ENCODE measurements at places on chromosomes 1 and 21.
A peak's percentile ranks its signal among the peaks of the same experiment; 100 is the strongest.

DNA sequence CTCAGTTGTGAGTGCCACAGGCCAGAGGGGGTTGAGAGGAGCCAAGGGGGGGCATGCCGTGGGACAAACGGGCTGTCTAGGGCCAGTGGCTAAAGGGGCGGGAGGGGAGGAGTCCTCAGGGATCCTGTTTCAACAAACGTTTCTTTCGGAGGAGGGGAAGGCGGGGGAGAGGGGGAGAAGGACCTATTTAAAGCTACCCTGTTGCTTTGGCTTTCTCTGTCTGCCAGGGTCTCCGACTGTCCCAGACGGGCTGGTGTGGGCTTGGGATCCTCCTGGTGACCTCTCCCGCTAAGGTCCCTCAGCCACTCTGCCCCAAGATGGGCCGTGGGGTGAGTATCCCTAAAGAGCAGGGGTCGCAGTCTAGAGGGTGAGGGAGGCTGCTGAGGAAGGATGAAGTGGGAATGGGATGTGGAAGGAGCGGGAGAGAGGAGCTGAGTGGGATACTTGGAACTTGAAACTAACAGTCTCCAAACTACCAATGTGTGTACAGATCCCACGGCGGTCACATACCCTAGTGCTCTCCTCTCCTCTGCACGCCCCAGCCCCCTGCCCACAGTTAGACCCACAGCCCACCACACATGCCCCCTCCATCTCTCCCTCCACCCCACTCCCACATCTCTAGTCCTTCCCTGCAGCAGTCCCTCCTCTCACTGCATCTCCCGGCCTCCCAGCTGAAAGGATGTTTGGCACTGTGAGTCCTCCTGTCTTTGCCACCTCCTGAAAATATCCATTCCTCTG lies at the start of gene ATP1A2:
Gene ATP1A2 (plus strand): TSS at position 215 of the 738 bp plus-strand sequence. CDS start 103 bp downstream, at position 318.
- no peak for DNase-seq

DNA sequence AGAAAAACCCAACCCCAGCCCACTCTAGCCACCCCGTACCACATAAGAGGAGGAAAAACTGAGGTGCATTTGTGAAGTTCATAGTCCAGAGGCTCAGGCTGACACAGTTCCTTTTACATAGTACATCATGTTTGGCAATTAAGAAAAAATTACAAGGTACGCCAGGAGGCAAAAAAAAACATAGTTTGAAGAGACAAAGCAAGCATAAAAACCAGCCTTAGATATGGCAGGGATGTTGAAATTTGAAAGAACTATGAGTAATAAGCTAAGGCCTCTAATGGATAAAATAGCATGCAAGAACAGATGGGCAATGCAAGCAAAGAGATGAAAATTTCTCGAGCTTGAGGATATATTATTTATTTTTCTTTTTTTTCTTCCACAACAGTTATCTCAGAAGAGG lies 31.9 kb downstream of the MIXL1 start:
- no peak for DNase-seq

DNA sequence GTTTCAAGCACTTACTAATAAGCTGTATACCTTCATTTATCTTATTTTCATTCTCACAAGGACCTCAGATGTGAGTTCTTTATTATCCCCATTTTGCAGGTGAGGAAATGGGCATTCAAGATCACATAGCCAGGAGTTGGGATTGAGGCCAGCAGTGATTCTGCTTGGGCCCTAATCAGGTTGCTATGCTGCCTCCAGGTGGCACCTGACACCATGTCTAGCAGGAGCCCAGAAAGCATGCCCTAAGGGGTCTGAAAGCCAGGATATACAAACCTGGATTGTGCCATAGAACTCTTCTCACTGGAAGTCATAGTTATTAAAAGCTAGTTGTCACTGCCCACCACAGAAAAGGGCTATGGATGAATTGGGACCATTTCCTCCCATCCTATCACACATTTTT lies 61.1 kb downstream of the FYB2 start:
- DNase-seq, result no peak

- no peak for DNase-seq
Measured at GRCh38 chr1:76292418-76293184, 218.1 kb downstream of the ST6GALNAC3 start.

DNA sequence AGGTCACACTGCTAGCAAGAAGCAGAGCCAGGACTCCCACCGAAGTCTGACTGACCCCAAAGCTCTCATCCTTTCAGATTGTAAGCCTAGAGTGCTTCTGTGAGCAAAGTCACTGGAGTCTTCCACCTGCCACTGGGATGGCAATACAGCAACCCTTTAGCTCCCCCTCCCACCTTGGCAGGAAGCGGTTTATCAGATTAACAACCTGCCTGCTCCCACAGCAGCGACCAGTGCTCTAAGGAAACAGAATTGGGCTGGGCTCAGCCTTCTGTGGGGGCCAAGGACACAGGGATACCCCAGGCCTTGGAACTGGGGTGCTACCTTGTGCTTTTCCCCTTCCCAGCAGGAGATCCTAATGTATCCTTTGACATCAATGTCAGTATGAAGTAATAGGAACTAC lies 76.0 kb downstream of the GFI1 start:
- peak; percentile 25 for DNase-seq

DNA sequence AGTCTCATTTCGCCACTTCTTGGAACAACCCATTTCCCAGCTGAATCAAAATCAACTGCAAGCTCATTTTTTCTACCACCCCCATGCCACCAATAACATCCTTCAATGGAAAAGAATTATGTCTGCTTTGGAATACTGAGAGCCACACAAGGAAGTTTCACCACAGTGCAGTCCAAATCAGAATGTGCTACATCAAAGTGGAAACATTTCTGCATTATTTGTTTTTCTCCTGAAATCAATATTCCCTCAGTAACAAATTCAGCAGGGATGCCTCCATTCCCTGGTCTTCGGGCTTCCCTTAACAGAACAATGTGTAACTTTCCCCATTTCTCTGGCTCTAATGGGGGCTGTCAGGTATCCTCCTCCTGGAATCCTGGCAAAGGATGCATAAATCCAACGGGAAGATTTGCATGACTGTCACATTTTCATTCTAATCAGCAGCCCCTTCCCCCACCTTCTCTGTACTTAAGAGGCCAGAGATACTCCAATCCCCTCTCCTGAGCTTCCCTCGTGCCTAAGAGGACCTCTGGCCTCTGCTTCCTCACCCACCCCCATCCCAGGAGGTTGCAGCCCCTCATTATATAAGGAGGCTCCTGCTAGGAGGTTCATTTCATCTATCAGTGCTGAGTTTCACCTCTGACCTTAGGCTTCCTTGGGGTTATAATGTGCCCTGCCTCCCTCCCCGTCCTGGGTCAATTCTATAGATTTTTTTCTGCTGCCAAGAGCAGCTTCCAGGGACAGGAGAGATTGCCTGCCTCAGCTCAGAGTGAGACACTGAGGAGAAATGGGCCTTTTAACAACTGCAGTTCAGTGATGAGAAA lies 201.1 kb downstream of the OMA1 start:
- DNase-seq, result no peak

DNA sequence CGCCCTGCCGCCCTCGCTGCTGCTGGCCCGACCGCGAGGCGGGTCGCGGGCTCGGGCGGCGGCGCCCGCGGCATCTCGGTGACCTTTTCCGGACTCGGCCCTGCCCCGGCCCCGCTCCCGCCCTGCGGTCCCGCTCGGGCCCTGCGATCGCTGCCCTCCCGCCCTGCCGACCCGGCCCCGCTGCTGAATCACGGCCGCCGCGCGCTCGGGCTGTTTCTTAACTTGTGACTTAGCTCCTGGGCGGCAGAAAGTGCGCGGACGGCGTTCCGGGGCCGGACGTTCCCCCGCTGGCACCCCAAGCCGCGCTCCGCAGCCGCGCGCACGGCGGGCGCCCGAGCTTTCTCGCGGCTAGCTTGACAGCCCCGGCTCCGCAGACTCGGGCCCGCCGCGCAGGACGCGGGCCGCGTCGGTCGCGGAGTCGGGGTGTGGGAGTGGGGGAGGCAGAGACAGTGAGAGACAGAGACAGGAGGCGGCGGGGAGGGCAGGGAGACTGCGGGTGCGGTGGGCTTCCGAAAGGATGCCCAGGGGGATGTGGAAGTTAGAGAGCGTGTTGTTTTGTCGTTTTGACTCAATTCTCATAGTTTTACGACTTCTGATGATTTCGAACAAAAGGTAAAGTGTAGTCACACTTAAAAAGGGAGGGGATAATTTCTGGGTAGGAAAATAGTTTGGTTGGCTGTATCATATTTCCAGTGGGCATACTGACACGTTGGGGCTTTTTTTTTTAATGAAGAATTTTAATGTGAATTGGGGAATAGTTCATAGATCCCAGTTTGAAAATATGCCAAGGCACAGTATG lies 49.8 kb downstream of the PRDM2 start:
- DNase-seq, result peak; percentile 18

DNA sequence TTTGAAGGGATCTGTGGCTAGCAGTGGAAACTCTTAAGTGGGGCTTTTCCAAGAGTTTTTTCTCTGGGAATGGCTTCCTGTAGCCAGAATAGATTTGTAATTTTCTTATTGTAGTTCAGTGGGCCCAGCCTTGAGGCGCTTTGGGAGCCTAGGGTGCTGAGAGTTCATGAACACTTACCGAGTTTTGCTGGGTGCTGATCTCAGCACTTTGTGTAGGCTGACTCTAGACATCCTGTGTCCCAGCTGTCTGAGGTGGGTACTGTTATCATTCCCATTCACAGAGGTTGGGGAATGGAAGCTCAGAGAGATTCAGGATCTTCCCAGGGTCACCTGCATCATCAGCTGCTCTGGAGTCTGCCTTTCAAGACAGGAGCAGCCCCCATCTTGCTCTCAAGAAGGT lies 7.0 kb downstream of the PPFIA4 start:
- DNase-seq, result no peak

DNA sequence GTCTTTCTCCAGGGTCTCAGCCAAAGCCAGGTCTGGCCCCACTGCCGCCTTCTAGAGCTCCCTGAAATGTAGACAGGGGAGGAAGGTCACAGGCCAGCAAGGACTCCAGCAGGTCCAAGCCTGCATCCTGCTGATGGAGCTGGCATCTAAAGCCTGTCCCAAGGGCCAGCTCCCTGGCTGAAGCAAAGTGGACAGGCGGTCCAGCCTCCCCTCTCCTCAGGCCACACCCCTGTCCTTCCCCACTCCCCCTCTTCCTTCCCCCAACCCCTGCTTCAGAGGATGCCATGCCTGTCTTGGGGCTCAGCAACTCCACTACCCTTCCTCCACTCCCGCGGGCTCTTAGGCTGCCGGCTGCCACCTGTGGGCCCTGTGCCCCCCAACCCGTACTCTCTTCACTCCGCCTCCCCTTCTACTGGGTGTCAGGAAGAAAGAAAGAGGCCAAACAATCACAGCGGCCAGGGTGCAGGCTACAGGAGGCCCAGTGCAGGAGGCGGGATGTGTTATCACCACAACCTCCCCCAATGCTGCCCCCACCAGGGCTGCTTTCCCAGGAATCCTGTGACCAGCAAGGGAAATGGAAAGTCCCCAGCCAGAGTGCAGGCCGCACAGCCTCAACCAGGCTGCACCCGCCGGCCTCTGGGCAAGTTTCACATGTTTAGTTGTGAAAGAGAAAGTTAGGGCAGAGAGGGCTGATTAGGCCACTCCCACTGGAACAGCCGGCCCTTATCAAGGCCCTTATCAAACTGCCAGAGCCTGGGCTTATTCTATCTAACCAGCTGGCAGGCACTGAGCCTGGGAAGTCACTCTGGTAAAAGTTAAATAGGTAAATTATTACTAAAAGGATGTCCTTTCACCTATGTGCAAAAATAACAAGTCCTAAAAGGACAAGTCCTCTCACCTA lies 34.1 kb downstream of the ACOT7 start:
- DNase-seq, result peak; percentile 50

GRCh38 chr1:111904478-111905218 lies 84.8 kb downstream of the KCND3 start:
- no peak for DNase-seq

DNA sequence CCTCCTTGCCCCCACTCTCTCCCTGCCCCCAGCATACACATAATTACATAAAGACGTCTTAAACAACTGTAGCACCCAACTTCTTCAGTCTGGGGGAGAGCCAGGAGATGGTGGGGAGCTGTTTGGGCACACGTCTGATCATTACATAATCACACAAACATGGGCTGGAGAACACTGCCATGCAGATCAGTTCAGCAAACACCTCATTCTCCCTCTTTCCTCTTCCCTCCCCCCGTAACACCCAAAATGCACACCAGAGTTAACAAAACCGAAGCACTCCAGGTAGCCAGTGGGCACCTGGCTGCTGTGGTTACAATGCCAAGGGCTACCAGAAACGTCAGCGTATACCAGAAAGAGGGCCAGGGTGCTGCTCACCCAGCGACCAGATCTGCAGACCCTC lies 1.6 kb downstream of the HIVEP3 start:
- DNase-seq, result no peak

DNA sequence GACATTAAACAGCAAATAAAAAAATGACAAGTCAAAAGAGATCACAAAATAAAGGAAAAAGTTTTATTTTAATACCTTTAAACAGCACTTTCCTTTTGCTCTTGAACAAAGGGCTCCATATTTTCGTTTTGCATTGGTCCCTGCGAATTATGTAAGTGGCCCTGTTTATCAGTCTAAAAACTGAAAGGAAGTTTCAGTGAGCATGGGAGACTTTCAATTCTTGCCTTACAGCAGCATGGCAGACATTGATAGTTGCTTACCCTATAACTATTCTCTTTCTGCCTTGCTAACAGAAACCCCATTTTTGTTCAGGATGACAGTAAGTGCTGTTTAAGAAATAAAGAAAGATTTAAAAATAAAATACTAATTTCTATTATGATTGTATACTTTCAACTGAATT lies 5.2 kb upstream of the SH3GLB1 start:
- no peak for DNase-seq

DNA sequence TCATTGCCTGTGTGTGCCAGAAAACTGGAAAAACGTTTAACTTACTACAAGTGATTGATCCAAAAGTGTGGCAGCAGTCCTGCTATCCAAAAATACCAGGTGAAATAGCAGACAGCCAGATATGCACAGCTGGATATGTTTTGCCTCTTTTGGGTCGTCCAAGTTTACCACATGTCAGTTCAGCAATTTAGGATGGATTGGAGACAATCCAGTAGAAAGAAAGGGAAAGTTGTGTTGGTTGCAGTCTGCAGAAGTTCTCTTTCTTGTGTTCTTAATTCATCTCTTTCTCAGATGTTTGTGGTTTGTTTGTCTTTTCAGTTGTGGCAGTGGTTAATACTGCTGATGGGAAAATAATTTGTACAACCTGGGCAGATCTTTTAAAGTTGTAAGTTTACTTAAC lies 645.0 kb downstream of the PTPRC start:
- DNase-seq, result no peak

- DNase-seq, result no peak
Measured at GRCh38 chr1:209659909-209660308, 7.7 kb upstream of the LAMB3 start.

GRCh38 chr1:156336242-156336641 lies 1.9 kb downstream of the CCT3 start:
- DNase-seq, result no peak

- DNase-seq, result no peak
Measured at GRCh38 chr1:43936431-43937151, 3.0 kb downstream of the ARTN start.

DNA sequence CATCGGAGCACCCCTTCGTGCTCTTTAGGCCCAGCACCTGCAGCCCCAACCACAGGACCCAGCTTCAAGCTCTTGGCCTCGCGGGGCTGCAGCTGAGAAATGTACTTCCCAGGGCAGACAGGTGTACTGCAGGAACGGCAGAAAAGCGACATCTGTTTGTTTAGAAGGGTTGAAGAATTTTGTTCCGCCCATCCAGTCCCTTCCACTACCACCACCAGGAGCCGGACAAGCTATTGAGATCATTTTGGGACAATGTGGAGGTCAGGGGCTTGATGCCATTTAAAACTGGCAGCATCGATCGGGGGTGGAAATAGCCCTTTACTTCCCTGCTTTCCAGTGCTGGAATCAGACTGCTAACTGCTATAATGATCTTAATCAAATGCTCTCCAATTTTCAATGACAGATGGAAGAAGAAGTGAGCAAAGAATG lies 1.7 kb downstream of the SERTAD4 start:
- DNase-seq, result no peak

GRCh38 chr1:9586147-9586766 lies 2.5 kb upstream of the TMEM201 start:
- DNase-seq, result no peak
